ENCODE measurements at places on chromosomes 1 and 21. TPM values are rescaled to one million over a fixed set of nuclear protein-coding genes. Genes with fewer than 3 reads are reported as not detected.

VASH2 gene
- 1.7 TPM for total RNA-seq

SPOCD1 gene
- 0.54 TPM for total RNA-seq

PIGR gene
- total RNA-seq = 1.4 TPM

SLC45A1 gene
- 11.3 TPM for total RNA-seq

MACF1 gene
- 413 TPM for total RNA-seq

GJA4 gene
- total RNA-seq = not detected

CENPF gene
- total RNA-seq = 156 TPM

BMP8B gene
- 3.7 TPM for total RNA-seq

RAD54L gene
- total RNA-seq = 29.4 TPM

ARHGEF19 gene
- 21.6 TPM for total RNA-seq
